GM12878 (cell line): ENCODE measurements at places on chromosomes 7 and 10. TPM values are rescaled to one million over a fixed set of nuclear protein-coding genes. Genes with fewer than 3 reads are reported as not detected.

The TUBGCP2 gene
- 46.5 and 47.1 TPM in 2 replicates for total RNA-seq

The HOGA1 gene
- total RNA-seq: not detected in 2 replicates

The SPDYE11 gene
- total RNA-seq: not detected in 2 replicates

The RET gene
- not detected in 2 replicates for total RNA-seq

The LLCFC1 gene
- total RNA-seq: not detected in 2 replicates

The ATG9B gene
- total RNA-seq: 0.36 and 0.48 TPM in 2 replicates

The CALHM1 gene
- total RNA-seq: 0.31 and 0.40 TPM in 2 replicates

The LAMB1 gene
- total RNA-seq: 0.48 and 0.77 TPM in 2 replicates

The CRCP gene
- 23.6 and 25.0 TPM in 2 replicates for total RNA-seq

The SPDYE3 gene
- not detected in 2 replicates for total RNA-seq

The ZC3HAV1L gene
- 10.5 and 10.6 TPM in 2 replicates for total RNA-seq

The PSD gene
- 0.16 and 0.56 TPM in 2 replicates for total RNA-seq

The CCDC7 gene
- total RNA-seq: 4.0 and 7.3 TPM in 2 replicates

The ZNF107 gene
- 10.8 and 12.0 TPM in 2 replicates for total RNA-seq

The TMEM130 gene
- not detected in 2 replicates for total RNA-seq

The NCF1 gene
- 144 and 146 TPM in 2 replicates for total RNA-seq

The TDRD1 gene
- not detected in 2 replicates for total RNA-seq

The ITGB8 gene
- total RNA-seq: 3.0 and 3.2 TPM in 2 replicates

The CLRN3 gene
- total RNA-seq: not detected in 2 replicates

The CTNNA3 gene
- total RNA-seq: 0.13 and 0.43 TPM in 2 replicates

The AKR1D1 gene
- total RNA-seq: not detected in 2 replicates

The ARHGEF5 gene
- 15.8 and 17.2 TPM in 2 replicates for total RNA-seq

The ZMYND11 gene
- 13.3 and 16.8 TPM in 2 replicates for total RNA-seq

The MRLN gene
- not detected in 2 replicates for total RNA-seq

The ATP6V0A4 gene
- not detected in 2 replicates for total RNA-seq

The LIPM gene
- not detected in 2 replicates for total RNA-seq

The ENTPD1 gene
- 191 and 192 TPM in 2 replicates for total RNA-seq

The HTR7 gene
- total RNA-seq: not detected in 2 replicates

The GPR26 gene
- 0.03 TPM in 1 of 2 replicates, not detected in the other for total RNA-seq

The HOXA13 gene
- not detected in 2 replicates for total RNA-seq

The PRLHR gene
- not detected in 2 replicates for total RNA-seq
